CD8-positive, alpha-beta memory T cell (primary cell): ENCODE measurements at places on chromosomes 1 and 21. TPM values are rescaled to one million over a fixed set of nuclear protein-coding genes. Genes with fewer than 3 reads are reported as not detected.

DNA sequence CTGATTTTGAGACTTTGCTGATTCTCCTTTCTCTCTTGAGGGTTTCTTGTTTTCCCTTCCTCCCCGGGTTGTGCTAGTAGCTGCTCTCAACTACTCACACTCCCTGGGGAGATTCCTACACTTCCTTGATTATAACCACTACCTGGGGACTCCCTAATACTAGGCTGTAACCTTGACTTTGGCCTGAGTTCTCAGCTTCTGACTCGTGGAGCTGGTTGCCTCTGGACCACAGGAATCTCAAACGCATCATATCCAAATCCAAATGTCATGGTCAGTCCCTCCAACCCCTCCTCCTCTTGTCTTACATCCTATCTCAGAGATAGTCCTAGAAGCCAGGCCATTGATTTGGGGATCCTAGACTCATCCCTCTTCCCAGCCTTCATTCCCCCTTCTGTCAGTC lies 12.0 kb downstream of the MOV10 start:
- H3K36me3 ChIP-seq = peaks cover 14% of the 10 kb centered on the region
- no peak overlapping the region for H3K27ac ChIP-seq
- no peaks in the 10 kb centered on the region for H3K27me3 ChIP-seq
- DNase-seq = no peak

- no peaks in the 10 kb centered on the region for H3K27me3 ChIP-seq
- H3K4me1 ChIP-seq = no peaks in the 10 kb centered on the region
- H3K27ac ChIP-seq = no peak overlapping the region
- H3K36me3 ChIP-seq = no peaks in the 10 kb centered on the region
Measured at GRCh38 chr1:206004826-206005225, 1.6 kb upstream of the RAB7B start.

Gene SLC6A17
- total RNA-seq = 0.07 TPM

Gene DNASE2B
- total RNA-seq = not detected

Gene HSF2BP
- 0.53 TPM for total RNA-seq
